ENCODE measurements at places on chromosomes 12 and 14. TPM values are rescaled to one million over a fixed set of nuclear protein-coding genes. Genes with fewer than 3 reads are reported as not detected.

DNA sequence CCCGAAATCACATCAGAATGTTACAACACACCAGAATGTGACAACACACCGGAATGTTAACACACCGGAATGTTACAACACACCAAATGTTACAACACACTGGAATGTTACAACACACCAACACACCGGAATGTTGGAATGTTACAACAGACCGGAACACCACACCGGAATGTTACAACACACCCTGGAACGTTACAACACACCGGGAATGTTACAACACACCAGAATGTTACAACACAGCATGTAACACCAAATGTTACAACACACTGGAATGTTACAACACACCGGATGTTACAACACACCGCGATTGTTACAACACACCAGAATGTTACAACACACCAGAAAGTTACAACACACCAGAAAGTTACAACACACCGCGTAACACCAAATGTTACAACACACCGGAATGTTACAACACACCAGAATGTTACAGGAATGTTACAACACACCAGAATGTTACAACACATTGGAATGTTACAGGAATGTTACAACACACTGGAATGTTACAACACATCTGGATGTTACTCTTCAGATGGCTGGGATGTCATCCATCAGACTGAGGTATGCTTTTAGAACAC lies 21.1 kb downstream of the CHFR start:
- H3K4me3 ChIP-seq, result no peak overlapping the region
- H3K36me3 ChIP-seq, result peaks cover 82% of the 10 kb centered on the region
- H3K27ac ChIP-seq, result no peak overlapping the region
- H3K27me3 ChIP-seq, result no peaks in the 10 kb centered on the region

The RNU4-1 gene
- 2,069 TPM for total RNA-seq

The ALX1 gene
- total RNA-seq, result not detected

DNA sequence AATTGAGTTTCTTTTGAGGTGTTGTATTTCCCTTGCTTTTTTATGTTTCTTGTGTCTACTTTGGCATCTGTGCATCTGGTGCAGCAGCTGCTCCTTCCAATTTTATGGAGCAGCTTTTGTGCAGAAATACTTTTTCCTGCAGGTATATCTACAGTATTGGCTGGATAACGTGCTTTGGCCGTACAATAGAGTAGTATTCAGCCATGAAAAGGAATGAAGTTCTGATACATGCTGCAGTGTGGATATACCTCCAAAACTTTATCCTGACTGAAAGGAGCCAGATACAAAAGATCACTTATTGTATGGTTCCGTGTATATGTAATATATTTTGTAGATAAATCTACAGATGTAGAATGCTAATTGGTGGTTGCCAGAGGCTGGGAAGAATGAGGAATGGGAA lies 74.6 kb downstream of the ERC1 start:
- peaks cover 13% of the 10 kb centered on the region for H3K36me3 ChIP-seq
- H3K4me1 ChIP-seq, result no peaks in the 10 kb centered on the region
- H3K27ac ChIP-seq, result no peak overlapping the region
- no peaks in the 10 kb centered on the region for H3K27me3 ChIP-seq

DNA sequence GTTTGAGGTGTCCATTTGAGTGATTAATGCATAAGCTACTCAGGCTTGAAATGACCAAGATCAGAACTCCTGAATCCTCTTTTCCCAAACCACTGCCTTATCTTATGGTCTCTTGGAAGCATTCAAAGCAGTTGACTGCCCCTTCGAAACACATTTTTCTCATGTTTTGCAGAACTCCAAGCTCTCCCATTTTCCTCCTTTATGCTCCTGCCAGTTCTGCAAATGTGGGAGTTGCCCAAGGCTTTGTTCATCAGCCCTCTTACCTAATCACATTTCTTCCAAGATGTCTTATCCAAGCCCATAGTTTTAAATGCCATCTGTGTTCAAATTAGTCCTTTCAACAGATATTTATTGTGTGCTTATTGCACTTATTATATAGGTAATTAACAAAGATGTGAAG lies 1.8 kb upstream of the DNAAF2 start:
- peaks cover 44% of the 10 kb centered on the region for H3K36me3 ChIP-seq
- no peak overlapping the region for H3K27ac ChIP-seq
- no peak for DNase-seq
- peak overlapping the region; percentile 95 for H3K4me3 ChIP-seq
- H3K27me3 ChIP-seq, result no peaks in the 10 kb centered on the region

GRCh38 chr14:94659256-94659655 lies 47.1 kb downstream of the SERPINA3 start:
- H3K36me3 ChIP-seq, result no peaks in the 10 kb centered on the region
- H3K4me1 ChIP-seq, result no peaks in the 10 kb centered on the region
- H3K27me3 ChIP-seq, result no peaks in the 10 kb centered on the region

The PTCSC3 gene
- not detected for total RNA-seq
